Stimulated activated CD4-positive, alpha-beta T cell treated with anti-CD3 and anti-CD28 coated beads, Interleukin-4, amount 100 ng/mL, for 48 hours (primary cell): ENCODE measurements at places on chromosomes 16 and 17.

- no peak for DNase-seq
Observed at GRCh38 chr17:41650794-41651624, 26.6 kb upstream of the KRT17 start.

DNA sequence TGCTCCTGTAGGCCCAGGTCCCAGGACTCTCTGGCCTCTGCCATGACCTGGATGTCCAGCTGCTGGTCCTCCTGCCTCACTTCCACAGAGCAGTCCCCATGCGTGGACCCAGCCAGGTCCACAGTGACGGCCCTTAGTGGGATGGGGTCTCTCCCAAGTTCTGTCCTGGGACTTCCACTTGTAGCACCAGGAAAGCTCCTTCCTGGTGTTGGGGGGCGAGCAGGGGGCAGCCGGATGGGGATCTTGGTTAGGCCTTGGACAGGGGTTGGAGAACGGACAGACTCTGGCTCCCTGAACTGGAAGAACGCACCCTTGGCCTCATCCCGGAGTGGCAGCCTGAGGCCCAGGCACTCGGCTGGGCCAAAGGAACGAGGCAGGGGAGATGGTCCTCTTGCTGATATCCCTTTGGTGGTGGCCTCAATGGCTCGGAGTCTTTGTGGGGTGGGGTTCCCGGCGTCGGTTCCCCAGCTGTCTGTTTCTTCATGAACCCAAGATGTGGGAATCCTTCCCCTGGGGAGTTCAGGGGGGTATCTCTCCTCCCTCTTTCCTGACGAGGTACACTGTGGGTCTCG, 7.2 kb downstream of the GAS2L2 start:
- DNase-seq = no peak

GRCh38 chr17:40168262-40168832, 8.9 kb upstream of the RAPGEFL1 start:
- DNase-seq = no peak

DNA sequence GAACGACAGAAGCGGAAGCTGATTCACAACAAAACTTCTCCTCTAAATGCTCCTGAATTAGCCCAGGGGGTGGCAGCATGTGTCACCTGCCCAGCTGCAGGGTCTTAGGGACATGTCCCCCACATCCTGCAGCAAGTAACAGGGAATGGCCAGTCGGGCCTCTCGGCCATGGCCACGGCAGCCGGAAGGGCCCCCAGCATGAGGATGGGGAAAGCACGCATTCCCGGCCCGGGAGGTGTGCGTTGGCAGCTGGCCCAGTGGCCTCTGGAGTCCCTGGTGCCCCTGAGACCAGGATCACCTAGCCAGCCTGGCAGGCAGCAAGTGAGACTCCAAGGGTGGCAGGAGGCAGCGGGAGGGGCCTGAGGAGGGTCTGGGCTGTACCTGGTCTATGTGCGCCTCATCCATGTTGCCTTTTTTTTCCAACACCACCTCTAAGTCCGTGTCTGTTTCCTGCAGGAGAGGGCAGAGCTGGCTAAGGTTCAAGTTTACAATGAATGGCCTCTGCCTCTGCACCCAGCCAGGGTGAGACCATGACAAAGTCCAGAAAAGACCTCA, 7.0 kb downstream of the KNOP1 start:
- no peak for DNase-seq

GRCh38 chr16:9966569-9967157, 215.6 kb downstream of the GRIN2A start:
- DNase-seq = no peak

DNA sequence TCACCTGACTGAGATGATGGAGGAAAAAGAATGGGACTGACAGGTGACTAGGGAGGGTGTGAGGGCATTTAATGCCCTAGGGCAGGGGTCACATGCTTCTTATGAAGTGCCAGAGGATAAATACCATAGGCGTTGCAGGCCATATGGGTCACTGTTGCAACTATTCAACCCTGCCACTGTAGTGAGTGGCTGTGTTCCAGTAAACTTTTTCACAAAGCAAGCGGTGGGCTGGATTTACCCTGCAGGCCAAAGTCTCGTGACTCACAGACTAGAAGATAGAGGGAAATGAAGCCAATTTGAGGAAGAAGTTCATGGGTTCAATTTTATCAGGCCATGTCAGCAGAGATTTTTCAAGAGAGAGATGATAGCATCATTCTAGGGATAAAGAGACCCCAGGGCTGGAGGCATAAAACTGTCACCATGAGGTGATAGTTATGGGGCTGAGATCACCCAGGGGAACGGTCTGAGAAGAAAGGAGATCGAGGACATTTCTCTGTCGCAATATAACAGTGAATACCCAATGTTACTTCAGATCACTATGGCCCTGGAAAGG, 8.6 kb downstream of the ARHGAP17 start:
- no peak for DNase-seq

GRCh38 chr17:75633486-75634375, 497 bp downstream of the SMIM5 start:
- peak; percentile 36 for DNase-seq
